ENCODE measurements at places on chromosomes 6 and 20.

DNA sequence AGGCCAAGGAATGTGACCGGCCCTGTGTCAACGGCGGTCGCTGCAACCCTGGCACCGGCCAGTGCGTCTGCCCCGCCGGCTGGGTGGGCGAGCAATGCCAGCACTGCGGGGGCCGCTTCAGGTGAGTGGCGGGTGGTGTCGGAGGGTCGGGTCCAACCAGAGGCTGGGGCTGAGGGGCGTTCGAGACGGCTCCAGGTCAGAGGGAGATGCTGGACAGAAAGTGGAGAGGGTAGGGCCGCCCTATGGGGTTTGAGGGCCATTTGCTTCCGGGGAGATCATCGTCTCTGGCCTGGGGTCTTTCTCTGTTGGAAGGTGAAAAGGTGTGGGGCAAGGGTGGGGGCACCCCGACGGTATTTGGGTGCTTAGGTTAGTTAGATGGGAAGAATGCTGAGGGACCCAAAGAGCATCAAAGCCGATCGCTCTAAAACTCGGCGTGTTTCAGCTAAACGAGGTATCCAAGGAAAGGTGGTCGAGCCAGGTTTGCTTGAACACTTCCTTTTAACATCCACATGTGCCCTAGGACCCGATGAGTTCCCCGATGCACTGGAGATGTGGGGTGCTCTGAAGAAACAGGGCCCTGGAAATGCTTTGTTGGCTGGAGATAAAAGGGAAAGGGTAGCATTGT lies 691 bp downstream of the ATRN start:
- DNase-seq = no peak

GRCh38 chr6:157760589-157761330 lies 62.3 kb upstream of the SNX9 start:
- DNase-seq = no peak

- DNase-seq = no peak
Observed at GRCh38 chr6:164078532-164079274, 664.2 kb downstream of the QKI start.

- no peak for DNase-seq
Observed at GRCh38 chr20:64038224-64038564, 2.2 kb downstream of the C20orf204 start.

DNA sequence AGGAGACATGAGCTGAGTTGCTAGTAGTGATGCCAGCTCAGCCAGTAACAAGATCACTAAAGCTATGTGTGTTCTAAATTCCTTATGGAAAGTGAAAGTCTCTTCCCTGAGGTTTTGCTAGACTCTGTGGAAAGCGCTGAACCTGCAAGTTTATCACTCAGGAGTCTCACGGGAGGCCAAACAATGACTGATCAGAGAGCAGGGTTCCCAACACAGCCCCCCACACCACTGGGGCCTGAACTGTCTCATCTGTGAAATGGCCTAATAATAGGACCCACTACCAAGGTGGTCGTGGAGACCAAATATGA lies 19.9 kb downstream of the ACSS1 start:
- DNase-seq = no peak

GRCh38 chr20:50563133-50563944 lies 53.2 kb downstream of the PTPN1 start:
- DNase-seq = no peak

- no peak for DNase-seq
Observed at GRCh38 chr6:11616200-11616611, 78.7 kb downstream of the TMEM170B start.

DNA sequence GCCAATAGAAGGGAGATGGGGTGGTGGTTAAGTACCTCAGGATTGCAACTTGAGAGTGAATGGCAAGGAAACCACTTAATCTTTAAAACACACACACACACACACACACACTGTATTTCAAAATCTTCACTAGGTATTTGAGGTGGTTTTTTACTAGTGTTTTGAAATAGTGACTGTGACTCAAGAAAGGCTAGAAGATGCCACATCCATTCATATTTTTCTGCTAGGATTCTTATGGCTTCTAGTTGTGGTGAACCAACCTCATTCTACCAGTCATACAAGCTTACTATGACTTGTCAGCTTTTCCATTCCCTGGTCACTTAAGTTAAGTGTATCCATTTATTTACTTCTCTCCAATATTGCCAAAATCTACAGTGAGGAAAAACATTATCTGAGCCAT lies 519.4 kb upstream of the JAG1 start:
- no peak for DNase-seq

- DNase-seq = no peak
Observed at GRCh38 chr6:22027040-22027725, 269.7 kb downstream of the PRL start.

DNA sequence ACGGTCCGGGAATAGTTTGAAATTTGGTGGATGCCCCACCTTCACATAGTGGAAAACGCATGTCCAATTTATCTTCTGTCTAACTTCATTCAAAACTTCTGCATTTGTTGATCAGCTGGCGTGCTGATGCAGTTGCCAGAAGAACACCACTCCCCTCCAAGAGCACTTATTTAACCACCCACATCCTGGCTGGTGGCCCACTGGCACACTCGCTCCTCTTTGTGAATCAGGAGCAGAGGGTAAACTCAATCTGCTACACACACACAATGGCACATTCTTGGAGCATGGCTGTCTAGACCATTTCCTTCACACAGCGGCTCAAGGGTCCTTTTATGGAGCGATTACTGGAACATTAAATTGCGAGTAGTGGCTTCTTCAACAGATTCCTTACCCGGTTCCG lies 55.1 kb upstream of the CEP162 start:
- no peak for DNase-seq

- DNase-seq = no peak
Observed at GRCh38 chr6:22091424-22091948, 205.3 kb downstream of the PRL start.

DNA sequence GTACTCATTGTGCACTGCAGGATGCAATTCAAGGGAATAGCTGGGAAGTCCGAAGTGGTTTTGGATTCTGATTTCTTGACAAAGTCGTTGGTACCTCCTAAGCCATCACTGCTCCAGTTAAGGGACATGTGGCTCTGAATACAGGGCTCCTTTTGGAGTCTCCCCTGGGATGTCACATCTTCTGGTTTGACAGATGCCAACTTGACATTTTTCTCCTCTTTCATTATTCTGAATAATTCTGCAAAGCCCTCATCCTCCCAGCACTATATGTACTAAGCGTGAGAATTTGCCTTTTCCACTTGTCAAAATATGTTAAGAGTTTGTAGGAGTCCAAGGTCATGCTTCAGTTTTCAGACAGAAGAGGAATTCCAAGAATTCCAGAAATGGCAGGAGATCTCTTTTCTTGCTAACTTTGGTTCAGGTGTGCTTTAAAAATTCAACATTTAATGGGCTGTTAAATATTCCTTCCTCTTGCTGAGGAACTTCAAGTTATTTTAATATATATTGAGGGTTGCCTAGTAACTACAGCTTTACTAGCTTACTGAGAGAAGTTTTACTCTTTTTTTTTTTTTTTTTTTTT lies 38.7 kb downstream of the DOK5 start:
- no peak for DNase-seq

DNA sequence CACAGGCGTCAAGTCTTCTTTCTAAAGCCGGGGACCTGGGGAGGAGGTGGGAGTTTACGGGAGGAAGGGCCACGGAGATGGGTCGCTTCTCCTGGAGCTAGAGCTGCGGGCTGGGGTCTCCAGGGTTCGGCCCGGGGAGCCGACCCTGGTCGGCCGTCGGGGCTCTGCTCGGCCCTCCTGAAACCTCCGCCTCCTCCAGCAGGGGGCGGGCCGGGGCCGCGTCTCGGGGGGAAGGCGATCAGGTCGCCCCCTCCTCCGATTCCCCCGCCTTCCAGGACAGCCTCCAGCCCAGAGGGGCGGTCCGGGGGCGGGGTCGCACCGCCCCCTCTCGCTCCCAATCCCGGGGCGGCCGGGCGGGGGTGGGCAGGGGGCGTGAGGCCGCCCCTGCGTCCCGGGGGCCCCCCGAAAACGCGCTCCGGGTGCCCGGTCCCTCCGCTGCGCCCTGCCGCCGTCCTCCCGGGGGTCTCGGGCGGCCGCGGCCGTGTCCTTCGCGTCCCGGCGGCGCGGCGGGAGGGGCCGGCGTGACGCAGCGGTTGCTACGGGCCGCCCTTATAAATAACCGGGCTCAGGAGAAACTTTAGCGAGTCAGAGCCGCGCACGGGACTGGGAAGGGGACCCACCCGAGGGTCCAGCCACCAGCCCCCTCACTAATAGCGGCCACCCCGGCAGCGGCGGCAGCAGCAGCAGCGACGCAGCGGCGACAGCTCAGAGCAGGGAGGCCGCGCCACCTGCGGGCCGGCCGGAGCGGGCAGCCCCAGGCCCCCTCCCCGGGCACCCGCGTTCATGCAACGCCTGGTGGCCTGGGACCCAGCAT lies at the start of gene CEBPB:
Gene CEBPB, plus strand, starts transcription at position 580 of the 814 bp plus-strand sequence. Its CDS starts 204 bp downstream, at position 784.
- peak; percentile 82 for DNase-seq

DNA sequence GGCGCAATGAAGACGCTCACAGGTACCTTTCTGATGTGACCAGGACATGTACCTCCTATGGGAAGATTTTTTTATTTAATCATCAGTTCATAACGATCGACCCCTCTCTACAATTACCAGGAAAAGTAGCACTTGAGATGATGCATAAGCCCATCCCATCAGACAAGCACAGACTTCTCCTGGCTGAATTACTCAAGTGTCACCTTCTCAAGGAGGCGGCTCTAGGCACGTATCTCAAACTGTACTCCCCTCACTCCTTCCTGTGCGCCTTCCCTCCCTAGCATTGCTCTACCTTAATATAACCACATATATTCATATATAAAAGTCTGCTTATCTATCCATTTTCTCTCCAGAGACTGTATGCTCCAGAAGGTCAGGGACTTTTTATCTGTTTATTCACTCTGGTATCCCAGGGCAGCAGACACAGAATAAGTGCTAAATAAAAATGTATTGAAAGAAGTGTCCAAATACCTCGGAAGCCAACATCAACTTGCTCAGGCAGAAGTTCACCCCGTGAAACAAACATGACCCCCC lies 71.5 kb downstream of the CNKSR3 start:
- DNase-seq = no peak

GRCh38 chr6:69871107-69871506 lies 4.8 kb downstream of the COL19A1 start:
- DNase-seq = no peak

- DNase-seq = no peak
Observed at GRCh38 chr6:89287351-89288028, 27.6 kb downstream of the GABRR2 start.

- no peak for DNase-seq
Observed at GRCh38 chr6:3621411-3621810, 130.1 kb downstream of the PXDC1 start.

DNA sequence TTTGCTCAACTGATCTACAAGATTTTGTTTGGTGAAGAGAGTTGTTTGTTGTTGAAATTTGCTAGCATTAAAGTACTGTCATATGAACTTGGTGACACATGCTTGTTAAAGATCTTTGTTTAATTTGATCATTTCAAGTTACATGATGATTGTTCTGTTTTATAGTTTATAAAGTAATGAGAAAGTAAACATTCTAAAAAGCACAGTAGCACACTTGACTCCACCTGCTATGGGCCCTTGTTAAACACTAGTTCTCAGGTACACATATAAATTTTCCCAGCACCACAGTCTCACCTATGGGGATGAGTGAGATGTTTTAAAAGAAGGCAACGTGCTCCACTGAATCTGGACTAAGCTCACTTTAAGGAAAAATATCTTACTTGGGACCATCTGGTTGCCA lies 14.1 kb downstream of the MCHR2 start:
- no peak for DNase-seq

- no peak for DNase-seq
Observed at GRCh38 chr20:50460115-50460607, 50.0 kb upstream of the PTPN1 start.

DNA sequence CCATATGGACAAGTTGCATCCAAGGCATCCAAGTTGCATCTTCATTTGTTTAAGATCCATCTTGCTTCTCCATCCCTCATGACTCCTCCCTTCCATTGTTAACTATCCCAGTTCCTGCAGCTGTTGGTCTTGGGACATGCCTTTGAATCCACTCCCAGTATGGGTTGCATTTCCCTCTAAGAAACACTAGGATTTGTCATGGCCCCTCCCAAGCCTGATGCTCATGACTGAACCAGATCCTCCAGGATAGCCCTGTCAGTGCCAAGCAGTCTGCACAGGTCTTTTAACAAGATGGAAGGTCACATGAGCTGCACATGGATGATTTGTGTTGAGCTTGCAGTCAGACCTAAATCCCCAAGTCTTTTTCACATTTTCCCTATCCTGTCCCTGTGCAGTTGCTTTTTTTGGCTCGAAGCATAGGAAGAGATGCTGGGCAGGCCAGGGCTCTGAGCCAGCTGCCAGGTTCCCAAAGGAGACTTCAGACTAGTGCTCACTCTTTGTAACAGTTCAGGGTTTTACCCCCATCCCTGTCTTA lies 4.2 kb downstream of the PPP2R5D start:
- DNase-seq = no peak

DNA sequence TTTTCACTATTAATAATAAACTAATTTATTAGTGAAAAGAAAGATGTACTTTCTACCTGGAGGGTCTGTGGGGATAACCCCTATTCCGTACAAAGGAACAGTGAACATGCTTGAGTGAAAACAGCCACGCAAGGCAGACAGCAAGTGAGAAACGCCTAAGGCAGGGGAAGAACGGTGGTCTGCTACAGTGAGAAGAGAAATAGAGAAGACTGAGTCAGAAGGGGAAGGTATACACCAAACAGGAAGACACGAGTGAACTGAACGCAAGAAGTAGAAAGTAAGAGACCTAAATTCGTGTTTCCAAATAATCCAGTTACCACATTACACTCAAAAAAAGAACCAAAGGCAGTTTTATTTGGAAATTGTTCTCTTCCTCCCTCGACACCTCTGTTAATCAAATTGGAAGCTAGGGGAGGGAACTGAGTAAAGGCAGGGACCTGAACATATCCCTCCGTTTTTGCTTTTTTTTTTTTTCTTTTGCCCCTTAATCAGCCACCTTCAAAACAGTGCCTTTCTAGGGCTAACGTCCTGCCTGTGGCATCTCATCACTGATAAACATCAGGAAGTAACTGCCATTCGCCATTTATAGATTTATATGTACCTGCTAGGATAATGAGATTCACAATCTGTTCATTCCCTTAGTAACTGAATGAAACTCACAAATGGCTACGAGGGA lies 48.9 kb downstream of the ATXN1 start:
- DNase-seq = no peak

- no peak for DNase-seq
Observed at GRCh38 chr20:41330343-41330720, 10.3 kb upstream of the LPIN3 start.

DNA sequence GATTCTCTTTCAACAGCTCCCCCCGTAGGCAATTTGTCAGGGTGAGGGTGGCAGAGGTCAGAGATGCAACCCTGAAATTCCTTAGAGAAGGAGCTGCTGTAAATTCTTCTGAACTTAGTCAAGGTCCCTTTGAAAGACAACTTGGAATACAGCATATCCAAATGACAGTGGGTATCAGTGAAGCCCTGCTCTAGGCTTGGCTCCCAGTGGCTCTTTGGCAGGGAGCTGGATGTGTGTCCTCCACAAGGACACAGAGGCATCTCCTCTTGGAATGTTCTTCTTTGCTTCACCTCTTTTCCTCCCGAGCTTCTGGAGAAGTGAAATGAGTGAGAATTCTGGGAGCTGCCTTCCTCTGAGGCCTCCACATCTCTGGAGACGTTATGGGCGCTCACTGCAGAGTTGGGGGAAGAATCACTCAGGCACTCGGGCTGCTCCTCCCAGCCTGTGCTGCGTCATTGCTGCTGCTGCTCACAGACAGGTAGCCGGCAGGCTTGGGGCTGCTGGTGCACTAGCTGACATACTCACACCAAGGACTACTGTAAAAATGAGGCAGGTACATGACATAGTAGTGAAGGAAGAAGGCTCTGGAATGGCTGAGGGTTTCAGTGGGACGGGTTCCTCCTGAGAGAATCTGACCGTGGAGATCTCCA lies 34.1 kb downstream of the DYNLT1 start:
- no peak for DNase-seq

GRCh38 chr6:126063512-126064146 lies 77.3 kb downstream of the TRMT11 start:
- DNase-seq = no peak

Data from CD4-positive, alpha-beta T cell treated with Interleukin-15 for 4 hours (primary cell).